GM13977 (cell line): ENCODE measurements at places on chromosomes 2 and 18.

DNA sequence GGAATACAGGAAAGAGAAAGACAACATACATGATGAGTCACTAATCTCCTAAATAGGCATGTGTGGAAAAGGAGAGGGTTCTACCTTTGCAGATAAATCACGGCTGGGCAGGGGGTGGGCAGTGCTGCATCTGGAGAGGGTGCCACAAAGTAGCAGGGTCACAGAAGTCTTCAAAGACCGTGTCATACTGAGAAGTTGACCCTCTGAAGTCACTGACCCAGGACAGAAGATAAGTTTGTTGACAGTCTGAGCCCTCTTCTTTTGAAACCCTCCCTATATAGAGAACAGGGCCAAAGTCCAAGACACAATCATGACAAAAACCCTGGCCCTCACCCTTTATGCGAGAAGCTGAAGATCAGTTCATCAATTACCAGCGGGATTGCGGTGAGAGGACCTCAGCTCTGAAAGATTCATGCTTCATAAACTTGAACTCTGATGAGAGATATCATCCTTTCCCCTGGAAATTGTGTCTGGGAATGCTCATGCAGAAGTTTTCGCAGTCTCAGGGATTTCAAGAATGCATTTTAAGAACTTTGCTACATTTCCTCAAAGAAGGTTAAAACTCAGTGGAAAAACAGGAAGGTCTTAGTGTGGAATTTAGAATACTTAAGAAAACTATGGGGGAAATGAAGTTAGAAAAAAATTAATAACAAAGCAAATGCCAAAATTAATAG lies 129.5 kb downstream of the FAM124B start:
- DNase-seq: no peak

GRCh38 chr18:57759650-57760049 lies 43.5 kb downstream of the ATP8B1 start:
- DNase-seq: no peak

DNA sequence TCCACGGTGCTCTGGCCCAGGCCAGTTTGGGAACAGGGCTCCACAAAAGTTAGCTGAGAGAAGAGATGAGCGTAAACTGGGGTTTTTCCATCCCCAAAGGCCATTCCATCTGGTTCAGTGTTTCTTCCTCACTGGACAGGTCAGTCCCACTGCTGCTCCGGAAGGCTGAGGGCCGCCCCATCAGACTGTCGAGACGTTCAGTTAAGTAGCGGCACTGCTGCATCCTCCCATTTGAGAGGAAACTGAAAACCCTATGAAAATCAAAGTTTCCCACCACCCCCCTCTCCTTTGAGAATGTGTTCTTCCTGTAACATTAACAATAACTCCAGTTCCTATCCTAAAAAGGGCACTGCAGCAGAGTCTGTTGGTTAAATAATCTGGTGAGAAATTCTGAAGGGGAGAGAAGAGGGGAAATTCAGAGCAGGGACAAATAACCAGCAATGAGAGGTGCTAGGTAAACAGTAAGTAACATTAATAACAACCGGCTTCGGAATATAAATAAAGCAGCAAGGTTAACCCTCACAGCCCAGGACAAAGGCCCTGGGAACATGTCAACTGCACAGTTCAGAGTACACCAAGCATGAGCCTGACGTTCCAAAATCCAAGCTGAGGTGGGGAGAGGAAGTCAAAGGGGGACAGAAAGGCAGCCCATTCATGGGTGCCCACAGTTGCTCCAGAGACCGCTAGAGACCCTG lies 55.4 kb downstream of the UXS1 start:
- no peak for DNase-seq

- no peak for DNase-seq
These were observed 366.4 kb upstream of the FSIP2 start for GRCh38 chr2:185372188-185372587.

DNA sequence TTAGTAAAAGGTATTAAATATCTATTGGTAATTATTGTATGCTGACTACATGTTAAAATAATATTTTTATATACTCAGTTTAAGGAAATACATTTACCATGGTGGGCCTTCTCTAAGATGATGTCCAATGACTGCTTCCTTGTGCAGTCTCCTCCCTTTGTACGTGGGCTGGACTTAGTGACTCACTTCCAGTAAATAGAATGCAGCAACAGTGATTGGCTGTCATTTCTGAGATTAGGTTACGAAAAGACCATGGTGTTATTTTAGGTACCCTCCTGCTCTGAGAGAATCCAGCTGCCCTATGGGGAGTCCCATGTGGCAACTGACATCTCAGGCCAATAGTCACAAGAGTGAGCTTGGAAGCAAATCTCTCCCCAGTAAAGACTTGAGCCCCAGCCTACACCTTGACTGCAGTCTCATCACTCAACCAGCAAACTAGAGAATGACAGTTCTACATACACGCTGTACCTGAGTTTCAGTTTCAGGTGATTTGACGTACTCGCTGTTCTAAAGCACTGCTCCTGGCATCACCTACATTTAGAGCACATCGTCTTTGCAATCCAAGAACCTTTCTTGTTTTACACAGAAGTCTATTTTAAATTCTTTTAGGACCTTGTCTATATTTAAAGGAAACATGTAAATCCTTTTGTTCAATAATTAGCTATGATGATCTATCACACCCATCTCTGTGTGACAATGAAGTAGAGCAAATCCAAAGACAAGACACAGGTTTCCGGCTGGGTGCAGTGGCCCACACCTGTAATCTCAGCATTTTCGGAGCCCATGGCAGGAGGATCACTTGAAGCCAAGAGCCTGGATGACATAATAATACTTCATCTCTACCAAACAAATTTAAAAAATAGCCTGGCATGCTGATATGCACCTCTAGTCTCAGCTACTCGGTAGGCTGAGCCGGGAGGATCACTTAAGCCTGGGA lies 87.2 kb downstream of the COBLL1 start:
- DNase-seq: no peak

DNA sequence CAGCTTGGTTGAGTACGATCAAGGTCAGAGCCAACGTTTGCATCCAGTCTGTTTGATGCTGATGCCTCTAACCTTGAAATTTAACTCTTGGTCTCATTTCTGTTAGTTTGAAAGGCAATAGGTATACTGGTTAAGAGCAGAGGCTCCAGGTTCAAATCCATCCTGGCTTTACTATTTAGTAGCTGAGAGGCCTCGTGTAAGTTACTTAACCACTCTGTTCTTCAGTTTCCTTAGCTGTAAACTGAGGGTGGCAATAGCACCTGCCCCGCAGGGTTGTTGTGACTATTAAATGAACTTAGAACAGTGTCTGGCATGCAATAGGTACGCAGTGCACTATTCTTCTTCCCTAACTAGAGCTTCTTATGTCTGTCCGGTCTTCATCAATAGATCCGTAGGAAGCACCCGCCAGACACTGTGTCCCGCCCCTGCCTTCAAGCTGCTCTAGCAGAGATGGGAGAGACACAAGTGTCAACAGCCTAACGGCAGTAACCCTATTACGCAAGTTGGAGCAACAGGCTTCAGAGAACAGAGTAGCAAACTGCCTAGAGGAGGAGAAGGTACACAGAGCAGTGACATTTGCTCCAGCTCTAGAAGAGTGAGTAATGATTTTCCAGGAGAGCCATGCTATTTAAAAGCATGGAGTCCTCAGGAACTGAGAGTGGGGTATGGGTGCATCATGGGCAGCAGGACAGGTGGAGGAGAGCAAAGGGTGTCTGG lies 62.7 kb upstream of the ST3GAL5 start:
- no peak for DNase-seq

DNA sequence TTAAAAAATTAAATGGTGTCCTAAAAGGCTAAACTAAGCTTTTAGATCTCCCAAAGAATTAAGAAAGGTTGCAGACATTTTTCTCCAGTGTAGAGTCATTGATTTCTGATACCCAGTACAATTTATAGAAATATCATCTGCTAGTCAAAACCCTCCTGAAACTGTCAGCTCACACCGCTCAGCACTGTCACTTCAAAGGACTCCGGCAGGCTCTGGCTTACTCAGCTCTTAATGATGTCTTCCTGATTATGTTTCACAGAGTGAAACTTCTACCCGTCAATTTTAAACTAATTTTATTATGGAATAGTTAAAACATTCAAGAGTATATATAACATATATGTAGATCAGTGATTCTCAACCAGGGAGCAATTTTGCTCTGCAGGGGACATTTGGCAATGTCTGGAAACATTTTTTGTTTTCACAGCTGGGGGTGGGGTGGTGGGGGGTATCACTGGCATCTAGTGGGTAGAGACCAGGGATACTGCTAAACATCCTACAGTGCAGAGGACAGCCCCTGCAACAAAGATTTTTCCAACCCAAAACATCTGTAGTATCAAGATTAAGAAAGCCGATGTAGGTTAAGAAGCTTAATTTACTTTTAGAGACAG lies 31.6 kb downstream of the CDK15 start:
- DNase-seq: no peak
